Stimulated activated CD8-positive, alpha-beta memory T cell treated with anti-CD3 and anti-CD28 coated beads, Interleukin-2, amount 100 ng/mL, for 1 hour (primary cell): ENCODE measurements at places on chromosomes 4 and X.

DNA sequence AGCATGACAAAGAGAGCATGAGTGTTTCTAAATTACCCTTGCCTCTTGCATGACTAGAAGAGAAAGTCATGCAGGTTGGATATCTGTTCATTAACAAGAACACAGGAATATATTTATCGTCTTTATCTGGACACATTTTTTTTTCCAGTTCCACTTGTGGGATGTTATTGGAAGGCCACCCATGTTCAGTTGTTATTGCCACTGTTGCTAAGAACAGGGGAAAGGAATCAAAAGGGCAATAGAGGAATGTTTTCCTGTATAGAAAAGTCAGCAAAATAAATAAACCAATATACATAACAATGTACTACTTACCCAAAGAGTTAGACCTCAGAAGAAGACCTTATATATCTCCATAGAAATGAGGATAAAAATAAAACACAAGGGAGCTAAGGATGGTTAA is 270.1 kb downstream of the QDPR start:
- DNase-seq = no peak

DNA sequence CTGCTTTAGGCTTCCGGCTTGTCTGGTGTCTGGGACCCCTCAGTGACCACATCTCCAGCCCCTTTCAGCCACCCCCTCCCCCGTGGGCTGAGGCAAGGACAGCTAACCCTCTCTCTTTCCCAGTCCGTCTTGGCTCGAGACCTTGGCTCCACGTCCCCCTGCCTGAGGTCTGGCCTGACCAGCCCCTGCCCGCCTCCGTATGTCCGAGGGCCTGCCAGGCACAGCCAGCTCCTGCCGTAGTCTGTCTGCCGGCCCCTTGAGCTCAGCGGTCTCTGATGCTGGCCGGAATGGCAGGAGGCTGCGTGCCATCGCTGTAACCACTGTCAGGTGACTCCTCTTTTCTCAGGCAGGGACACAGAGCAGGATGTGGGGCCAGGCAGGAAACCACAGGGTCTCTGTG is 73.3 kb upstream of the LRPAP1 start:
- DNase-seq = no peak

DNA sequence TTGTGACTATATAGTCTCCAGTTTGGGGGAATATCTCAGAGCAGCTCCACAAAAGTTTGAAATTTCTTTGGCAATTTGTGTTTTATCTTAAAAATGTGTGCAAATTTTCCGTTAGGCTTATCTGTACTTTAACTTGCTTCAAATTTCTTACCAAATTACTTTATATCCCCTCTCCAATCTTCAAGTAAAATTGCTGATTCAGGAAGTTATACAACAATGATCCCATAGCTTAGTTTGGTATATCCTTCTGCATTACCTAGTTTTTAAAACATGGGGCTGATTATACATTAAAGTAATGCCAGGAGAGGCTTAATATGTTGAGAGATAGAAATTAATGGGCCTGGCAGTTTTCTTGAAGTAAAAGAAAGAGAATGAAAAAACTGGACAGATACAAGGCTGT is 66.6 kb downstream of the TAF1 start:
- DNase-seq = no peak

DNA sequence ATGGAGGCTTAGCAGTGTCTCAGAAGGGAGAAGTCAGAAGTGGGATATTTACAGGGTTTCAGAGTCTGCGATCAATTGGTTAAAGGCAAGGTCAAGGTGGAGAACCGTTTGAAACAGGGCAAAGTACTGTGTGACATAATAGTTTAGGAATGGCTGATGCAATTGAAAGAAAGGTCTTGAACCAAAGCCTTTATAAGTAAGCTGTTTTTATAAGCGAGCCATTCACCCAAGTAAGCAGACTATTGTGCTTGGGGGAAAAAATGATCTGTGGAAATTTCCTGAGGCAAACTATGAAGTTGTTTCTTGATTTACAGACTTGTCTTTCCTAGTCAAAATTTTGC is 327.3 kb downstream of the CAMK2D start:
- DNase-seq = no peak

DNA sequence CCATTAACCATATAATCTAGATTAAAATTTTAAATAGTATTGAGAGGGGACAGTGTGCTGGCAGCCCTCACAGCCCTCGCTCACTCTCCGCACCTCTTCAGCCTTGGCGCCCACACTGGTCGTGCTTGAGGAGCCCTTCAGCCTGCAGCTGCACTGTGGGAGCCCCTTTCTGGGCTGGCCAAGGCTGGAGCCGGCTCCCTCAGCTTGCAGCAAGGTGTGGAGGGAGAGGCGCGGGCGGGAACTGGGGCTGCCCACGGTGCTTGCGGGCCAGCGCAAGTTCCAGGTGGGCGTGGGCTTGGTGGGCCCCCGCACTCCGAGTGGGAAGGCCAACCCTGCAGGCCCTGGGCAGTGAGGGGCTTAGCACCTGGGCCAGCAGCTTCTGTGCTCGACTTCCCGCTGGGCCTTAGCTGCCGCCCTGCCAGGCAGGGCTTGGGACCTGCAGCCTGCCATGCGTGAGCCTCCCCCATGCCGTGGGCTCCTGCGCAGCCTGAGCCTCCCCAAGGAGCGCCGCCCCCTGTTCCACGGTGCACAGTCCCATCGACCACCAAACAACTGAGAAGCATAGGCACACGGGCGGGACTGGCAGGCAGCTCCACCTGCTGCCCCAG is 32.8 kb upstream of the CFAP299 start:
- DNase-seq = no peak

DNA sequence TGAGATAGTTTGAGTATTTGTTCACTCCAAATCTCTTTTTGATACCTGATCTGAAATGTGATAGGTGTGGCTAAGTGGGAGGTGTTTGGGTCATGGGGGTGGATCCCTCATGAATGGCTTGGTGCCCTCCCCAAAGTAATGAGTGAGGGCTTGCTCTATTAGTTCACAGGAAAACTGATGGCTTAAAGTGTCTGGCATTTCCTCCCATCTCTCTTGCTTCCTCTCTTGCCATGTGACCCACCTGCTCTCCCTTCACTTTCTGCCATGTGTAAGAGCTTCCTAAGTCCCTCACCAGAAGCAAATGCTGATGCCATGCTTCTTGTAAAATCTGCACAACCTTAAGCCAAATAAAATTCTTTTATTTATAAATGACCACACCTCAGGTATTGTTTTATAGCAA is 61.1 kb downstream of the MAD2L1 start:
- DNase-seq = no peak

DNA sequence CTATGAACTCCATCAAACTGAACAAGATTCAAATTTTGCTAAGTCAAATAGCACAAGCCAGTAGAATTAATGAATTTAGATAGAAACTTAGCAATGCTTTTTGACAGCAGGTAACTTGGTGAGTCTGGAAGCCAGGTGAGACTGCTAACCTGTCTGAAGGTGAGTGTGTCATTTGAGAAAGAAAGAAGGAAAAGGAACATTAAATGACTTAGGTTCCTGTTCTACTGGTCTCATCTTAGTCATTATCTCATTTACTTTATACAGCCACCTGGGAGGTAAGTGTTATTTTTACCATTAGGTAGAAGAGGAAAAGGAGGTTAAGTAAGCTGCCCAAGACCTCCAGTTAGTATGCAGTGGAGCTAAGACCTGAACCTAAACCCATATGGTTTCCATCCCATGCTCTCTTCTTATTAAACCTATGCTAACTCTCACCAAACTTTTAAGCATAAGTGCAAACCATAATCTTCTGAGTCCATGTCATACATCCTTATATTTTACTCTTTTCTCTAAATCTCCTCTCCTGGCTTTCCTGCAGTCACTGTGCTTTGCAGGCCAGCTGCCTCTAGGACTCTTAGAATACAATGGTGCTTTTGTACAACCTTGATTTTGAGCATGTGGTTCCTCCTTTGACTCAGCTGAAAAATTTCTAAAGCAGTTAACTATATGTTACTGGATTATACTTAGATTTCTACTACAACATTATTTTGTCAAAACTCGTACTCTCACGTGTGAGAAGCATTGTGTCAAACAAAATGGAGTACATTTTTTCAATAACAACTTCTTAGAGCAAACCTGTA is 68.5 kb downstream of the ATP10D start:
- DNase-seq = no peak

- no peak for DNase-seq
These were observed 298.7 kb upstream of the EPHA5 start for GRCh38 chr4:65968831-65969558.

DNA sequence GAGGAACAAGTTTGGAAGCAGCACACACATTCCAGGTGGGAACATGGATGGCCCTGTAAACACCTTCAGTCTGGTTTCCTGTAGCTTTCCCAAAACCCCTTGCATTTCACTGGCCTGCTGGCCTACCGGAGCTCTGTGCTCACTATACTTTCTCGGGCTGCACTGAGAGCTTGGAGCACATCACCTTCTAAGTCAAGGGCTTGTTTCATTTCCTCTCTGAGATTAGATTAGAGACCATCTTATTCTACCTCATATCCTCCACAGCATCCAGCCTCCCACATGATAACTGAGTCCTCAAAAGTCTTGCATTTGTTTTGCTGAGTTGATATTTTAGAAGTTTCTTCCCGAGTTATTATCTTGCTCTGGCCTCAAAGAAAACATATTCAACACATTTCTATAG is 147.7 kb downstream of the RASL11B start:
- DNase-seq = no peak
